ENCODE measurements at places on chromosomes 11 and 22.

DNA sequence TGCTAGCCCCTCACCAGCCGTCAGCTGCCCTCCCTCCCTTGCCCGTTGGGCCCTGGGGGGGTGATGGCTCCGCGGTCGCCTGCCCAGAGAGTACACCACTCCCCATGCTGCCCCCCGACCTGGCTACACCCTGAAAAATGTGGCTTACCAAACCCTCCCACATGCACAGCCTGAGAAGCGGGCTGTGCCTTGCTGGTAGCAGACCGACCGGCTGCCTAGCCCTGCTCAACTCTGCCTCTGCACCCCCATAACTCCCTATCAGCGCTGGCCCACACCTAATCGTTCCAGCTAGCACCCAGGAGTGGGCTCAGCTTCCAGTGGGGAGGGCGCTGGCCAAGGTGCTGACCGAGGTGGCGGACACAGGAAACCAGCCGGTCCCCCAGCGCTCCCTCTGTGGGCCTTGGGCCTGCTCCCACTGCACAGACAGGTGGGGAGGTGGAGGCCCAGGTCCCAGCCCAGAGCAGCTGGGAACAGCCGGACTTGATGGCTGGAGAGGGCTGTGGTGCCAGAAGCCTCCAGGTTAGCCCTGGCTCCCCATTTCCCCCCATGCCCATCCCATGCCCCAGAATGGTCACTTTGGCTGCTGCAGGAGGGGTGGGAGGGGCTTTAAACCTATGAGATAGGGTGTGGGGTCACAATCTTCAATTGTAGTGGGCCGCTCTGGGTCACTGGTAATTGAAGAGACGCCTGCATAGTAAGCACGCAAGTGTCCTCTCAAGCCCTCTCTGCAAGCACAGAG lies 32.1 kb upstream of the PRODH start:
- DNase-seq: no peak

- no peak for DNase-seq
These were observed 97.0 kb upstream of the PGR start for GRCh38 chr11:101226617-101227016.

- DNase-seq: peak; percentile 25
These were observed 145.8 kb upstream of the ARHGAP20 start for GRCh38 chr11:110857892-110858546.

DNA sequence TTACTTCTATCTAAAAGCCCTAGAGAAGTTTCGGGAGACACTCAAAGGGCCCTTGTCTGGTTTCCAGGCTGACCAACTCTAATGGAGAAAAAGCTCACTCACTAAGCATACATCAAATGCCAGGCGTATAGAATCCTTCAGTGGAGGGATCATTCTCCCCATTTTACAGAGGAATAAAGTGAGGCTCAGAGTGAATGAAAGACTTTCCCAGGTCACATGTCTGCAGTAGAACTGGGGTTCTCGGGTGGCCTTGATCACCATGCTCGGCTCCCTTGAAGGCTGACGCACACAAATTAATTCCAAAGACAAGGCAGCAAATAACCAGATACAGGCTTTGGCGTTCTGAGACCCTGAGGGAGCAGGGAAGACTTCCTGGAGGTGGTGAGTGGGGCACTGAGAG lies 60.0 kb downstream of the THAP12 start:
- no peak for DNase-seq

- no peak for DNase-seq
These were observed 172.9 kb upstream of the DDI1 start for GRCh38 chr11:103863497-103863896.

DNA sequence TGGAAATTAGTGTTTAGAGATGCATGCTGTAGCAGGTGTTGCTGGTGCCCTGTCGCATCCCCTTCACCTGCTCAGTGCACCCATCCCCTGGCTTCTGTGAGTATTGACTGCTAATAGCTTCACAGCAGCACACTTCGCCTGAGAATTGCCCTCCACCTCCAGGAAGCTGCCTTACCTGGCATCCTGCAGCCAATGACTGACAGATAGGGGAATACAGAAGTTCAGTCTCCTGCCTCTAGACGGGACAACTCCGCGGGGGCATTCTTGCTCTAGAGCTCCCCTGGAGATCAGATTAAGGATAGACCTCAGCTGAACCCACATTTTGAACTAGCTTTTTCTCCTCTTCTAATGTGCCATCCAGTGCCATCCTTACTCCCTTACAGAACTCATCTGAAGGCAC lies 9.3 kb upstream of the CD3E start:
- no peak for DNase-seq

DNA sequence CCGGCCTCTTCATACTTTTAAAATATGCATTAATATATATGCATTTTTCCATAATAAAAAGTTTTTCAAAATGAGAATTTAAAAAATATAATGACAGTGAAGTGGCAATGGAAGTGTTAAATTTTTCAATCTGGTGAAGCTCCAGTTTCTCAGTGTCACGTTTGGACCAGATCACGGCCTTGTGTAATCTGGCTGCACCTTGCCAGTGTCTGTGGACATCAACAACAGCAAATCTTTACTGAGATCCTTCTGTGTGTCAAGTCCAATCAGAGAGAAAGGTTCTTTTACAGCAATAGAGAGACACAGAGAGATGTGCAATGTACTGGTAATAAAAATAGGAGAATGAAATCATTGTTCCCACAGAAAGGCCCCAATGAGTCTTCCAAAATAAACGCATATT lies 49.8 kb upstream of the PAK1 start:
- DNase-seq: no peak

DNA sequence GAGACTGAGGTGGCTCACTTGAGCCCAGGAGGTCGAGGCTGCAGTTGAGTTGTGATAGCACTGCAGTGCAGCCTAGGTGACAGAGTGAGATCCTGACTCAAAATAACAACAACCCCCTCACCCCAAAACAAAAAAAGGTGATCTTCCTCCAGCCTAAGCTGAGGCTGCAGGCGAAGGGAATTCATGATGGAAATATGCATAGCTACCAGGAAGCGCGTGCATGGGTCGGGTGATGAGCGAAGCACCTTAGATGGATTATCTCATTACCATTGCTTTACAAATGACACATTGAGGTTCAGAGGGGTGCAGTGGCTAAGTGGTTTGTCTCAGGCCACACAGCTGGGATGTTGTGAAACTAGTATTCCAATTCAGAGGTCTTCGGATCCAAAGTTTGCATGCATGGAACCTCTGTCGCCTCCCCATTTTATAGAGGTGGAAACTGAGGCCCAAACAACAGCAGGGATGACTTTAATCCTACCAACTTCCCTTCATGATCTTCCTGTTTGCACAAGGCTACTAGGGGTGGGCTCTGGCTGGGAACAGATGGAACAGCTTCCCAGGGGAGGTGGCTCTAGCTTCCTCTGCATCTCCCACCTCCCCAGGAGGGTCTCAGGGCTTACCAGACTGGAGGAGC lies 4.6 kb downstream of the SLC29A2 start:
- DNase-seq: no peak

DNA sequence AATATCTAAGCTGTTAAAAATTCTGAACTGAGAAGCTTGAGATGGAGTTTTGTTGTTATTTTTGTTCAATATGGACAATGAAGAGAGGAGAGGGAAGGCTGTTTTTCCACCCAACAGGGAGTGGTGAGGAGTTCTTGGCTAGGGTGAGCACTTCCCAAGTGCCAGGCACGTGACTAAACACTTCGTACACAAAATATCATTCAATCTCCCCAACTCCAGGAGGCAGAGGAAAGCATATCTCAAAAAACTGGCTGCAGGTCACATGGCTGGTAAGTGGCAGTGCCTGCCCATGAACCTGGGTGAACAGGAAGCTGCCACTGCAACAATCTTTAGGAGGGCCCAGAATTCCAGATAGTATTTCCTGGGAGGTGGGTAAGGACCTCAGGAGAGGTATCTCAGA lies 11.6 kb downstream of the ELF5 start:
- no peak for DNase-seq

DNA sequence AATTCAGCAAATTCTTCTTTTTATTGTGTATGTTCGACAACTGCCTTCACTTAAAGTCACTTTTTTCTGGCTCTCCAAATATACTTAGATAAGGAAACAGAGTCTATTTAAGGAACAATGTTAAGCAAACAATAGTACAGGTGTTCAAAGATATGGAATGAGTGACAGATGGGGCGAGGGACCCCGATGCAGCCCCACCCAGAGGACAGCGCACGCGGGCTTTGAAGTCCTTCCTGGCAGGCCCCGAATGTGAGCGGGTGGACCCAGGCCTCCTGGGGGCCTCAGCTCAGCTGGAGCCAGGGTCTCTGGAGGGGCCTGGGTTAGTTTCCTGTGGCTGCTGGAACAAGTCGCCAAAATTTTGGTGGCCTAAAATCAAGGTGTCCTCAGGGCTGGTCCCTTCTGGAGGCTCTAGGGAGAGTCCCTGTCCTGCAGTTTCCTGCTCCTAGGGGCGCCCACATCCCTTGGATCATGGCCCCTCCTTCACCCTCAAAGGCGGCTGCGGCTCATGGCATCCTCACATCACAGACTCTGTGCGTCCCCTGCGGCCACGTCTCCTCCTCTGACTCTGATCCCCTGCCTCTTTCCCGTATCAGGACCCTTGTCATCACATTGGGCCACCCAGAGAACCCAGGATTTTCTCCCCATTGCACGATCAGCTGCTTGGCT lies 40.6 kb upstream of the KCNQ1OT1 start:
- no peak for DNase-seq

DNA sequence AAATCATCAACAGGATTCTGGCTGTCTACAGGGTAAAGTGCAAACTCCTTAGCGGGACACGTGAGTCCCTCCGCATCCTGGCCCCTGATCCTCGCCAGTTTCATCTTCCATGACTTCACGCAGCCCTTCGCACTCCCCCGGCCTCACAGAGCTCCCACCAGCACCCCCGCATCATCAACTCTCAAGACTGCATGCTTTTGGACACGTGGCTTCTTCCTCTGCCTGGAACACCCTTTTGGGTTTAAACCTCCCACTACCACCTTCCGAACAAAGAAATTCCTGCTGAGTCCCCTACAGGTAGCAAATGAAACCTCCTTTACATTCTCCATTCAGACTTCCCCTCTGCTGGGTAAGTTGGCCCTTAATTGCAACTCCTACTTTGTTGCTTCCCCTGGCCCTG lies 12.6 kb upstream of the EIF3M start:
- no peak for DNase-seq

GRCh38 chr11:20357150-20357549 lies 6.4 kb upstream of the HTATIP2 start:
- DNase-seq: no peak

- DNase-seq: peak; percentile 55
These were observed 19.3 kb downstream of the EIF3F start for GRCh38 chr11:8006349-8006977.

GRCh38 chr11:76664578-76665061 lies 5.9 kb downstream of the LRRC32 start:
- peak; percentile 36 for DNase-seq

DNA sequence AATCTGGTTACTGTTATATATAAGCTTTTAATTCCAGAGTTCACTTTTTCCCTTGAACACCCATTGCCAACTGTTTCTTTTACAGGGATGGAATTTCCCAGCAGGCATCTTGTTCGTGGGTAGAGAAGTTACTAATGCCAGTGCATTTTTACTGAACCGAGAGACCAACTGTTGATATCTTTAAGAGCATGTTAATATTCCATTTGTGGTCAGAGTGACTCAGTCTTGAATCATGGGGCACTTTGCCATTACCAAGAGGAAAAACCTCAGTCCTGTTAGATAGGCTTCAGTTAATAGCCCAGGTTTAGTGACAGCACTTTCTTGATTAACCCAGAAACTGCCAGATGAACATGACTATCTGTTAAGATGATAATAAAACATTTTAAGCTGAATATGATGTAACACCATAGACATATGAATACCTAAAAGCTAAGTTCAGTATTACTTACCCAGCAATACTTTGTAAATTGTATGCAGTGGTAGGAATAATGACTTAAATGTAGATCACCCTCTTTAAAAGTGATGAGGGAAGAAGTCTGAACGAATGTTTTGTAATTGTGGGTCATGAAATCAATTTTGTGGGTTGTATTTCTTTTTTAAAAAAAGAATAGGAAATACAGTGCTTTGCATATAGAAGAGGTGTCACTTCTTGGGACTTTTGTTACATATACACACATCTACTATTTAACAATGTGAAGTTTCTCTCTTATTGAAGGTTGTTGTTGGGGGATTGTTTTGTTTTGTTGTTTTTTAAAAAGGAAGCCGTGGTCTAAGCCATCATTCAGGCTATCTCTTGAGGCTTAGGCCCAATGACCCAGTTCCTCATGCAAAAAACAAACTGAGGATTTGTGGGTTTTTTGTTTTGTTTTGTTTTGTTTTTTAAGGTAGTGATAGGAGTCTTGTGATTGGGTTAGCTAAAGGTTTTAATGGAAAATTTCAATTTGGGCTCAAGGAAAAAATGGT lies 79.2 kb upstream of the GRIK4 start:
- peak; percentile 40 for DNase-seq

- DNase-seq: no peak
These were observed 19.2 kb downstream of the LRRC55 start for GRCh38 chr11:57200917-57201316.

GRCh38 chr22:23103199-23103954 lies 33.1 kb downstream of the GNAZ start:
- DNase-seq: no peak

DNA sequence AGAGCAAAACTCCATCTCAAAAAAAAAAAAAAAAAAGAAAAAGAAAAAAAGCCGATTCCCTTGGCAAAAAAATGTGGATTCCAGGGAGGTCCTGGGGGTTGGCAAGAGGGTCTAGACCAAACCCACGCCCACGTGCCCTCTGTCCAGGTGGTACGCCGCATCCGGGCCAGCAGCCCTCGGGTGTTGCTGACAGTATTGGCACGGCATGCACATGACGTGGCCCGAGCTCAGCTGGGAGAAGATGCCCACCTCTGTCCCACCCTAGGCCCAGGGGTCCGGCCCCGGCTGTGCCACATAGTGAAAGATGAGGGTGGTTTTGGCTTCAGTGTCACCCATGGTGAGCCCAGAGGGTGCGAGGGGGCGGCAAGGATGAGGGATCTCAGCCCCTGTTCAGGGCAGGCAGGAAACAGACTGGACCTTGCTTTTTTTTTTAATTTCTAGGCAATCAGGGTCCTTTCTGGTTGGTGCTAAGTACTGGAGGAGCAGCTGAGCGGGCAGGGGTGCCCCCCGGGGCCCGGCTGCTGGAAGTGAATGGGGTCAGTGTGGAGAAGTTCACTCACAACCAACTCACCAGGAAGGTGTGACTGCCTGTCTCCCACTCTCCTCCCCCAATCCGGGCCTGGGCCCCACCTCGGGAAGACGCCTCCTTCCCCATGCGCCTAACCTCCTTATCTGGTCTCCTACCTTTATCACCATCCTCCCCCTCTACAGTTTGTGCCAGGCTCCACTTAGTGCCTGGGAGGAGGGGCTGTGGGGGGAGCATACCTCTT lies 2.0 kb downstream of the NHERF4 start:
- DNase-seq: no peak

DNA sequence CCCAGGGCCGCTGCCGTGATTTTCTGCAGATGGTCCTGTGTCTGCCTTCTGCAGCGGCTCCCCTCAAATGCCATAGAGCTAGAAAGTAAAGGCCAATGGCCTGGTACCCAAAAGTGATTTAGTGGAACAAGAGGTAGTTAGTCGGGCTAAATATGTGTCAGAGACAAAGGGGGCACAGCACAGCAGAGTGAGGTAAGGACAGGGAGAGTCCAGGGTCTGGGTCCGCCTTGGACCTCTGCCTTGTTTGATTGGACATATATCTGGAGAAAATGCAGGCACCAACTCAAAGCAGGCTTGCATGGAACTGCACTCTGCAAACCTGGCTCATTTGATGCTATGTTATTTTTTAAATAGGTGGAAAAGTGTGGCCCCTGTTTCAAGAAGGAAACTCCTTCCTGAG lies 249.6 kb upstream of the B3GAT1 start:
- DNase-seq: no peak

- no peak for DNase-seq
These were observed 10.3 kb downstream of the CBX7 start for GRCh38 chr22:39142088-39142680.
